ENCODE measurements at places on chromosomes 7 and 10. TPM values are rescaled to one million over a fixed set of nuclear protein-coding genes. Genes with fewer than 3 reads are reported as not detected.

- no peak for DNase-seq
These were observed 311.4 kb downstream of the ADARB2 start for GRCh38 chr10:1425879-1426278.

DNA sequence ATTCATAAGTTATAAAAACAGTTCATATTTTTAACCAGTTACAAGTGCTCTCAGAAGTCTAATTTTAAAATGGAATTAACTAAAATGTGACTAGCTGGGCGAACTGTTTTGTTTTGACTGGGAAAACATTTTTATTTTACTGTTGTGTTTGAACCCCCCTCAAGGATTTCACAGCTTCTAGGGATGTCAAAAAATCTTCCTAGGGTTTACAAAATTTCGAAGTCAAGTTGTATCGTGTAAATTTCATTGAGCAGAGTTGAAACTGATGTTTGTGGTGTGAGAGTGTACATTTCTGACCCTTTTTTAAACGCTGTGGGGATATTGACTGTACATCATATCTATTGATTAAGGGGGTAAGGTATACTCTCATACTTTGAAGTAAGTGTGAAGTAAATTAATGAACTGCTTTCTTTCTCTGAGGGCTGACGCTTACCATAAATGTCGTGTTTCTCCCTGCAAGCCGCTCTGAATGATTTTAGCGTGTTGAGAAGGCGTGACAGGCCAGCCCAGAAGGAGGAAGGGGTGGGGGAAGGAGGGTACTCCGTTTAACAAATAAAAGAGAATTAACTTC is 1.8 kb upstream of the SP8 start:
- DNase-seq = no peak

DNA sequence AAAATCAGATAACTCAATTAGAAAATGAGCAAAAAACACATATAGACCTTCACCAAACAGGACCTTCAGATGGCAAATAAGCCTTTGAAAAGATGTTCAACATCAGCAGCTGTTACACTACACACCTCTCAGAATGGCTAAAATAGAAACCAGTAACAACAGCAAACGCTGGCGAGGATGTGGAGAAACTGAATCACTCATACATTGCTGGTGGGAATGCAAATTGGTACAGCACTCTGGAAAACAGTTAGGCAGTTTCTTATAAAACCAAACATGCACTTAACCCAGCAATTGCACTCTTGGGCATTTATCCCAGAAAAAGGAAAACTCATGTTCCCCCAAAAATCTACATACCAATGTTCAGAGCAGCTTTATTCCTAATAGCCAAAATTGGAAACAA is 37.7 kb upstream of the SMARCD3 start:
- DNase-seq = no peak

Gene ECHDC3
- total RNA-seq = 5.8 TPM
